ENCODE measurements at places on chromosomes 16 and 17.

DNA sequence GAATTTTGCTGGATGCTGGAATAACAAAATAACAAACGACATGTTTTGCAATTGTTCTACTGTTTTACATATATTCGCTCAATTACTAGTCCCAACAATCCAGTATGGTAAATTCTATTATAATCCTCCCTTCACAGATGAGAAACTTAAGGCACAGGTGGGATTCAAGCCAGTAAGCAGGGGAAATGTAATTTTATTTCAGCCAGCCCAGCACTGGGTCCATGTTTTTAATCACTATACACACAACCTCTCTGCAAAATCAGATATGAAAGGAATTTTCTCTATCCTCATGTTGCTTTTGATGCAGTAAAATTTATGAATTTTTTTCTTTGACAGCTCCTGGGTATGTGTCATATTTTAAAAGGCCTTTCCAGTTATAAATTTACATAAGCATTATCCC is 4.4 kb downstream of the KRTAP4-5 start:
- no peak for DNase-seq

GRCh38 chr17:64378890-64379354 is 11.7 kb downstream of the PECAM1 start:
- no peak for DNase-seq

- DNase-seq, result no peak
Measured at GRCh38 chr17:77151186-77151585, 10.4 kb downstream of the SEC14L1 start.

GRCh38 chr17:81094509-81095382 is 59.8 kb downstream of the BAIAP2 start:
- no peak for DNase-seq

GRCh38 chr17:71438631-71439146 is 682.1 kb upstream of the SOX9 start:
- peak; percentile 16 for DNase-seq

GRCh38 chr17:83144421-83145357 is 65.3 kb downstream of the METRNL start:
- DNase-seq, result no peak

GRCh38 chr16:27568077-27568476 is 18.1 kb downstream of the KATNIP start:
- no peak for DNase-seq

DNA sequence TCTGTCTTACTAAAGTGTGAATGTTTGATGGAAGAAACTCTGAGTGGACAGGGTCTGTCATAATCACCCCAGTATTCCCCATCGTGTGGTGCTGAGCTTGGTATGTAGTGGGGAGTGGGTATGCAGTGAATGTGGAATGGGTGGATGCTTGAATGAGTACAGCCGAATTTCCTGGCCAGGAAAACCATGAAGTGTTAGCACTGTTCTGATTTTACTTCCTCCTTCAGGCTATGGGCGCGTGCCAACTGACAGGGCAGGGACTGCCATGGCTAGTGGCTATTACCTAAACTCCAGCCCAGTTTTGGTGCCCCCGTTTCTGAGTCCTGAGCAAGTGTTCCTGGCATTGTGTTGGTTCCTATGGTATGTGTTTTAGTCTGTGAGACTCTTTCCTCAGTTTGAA is 48.6 kb downstream of the PRKCA start:
- DNase-seq, result no peak

DNA sequence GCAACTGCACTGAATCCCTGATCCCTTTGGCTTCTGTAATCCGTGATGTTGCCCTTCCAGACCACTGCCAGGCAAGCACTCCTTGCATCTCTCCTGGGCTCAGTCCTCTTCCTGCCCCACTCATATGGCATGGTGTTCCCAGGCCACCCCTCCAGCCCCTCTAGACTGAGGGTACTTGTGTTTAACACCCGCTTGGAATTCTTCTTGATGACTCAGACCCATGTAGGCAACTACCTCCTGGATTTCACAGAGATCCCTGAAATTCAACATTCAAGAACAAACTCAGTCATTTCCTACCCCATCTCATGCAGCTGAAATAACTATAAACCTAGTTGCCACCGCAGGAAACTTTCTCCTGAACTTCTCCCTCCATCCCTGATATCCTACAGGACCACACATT is 541.9 kb upstream of the CDH11 start:
- no peak for DNase-seq

DNA sequence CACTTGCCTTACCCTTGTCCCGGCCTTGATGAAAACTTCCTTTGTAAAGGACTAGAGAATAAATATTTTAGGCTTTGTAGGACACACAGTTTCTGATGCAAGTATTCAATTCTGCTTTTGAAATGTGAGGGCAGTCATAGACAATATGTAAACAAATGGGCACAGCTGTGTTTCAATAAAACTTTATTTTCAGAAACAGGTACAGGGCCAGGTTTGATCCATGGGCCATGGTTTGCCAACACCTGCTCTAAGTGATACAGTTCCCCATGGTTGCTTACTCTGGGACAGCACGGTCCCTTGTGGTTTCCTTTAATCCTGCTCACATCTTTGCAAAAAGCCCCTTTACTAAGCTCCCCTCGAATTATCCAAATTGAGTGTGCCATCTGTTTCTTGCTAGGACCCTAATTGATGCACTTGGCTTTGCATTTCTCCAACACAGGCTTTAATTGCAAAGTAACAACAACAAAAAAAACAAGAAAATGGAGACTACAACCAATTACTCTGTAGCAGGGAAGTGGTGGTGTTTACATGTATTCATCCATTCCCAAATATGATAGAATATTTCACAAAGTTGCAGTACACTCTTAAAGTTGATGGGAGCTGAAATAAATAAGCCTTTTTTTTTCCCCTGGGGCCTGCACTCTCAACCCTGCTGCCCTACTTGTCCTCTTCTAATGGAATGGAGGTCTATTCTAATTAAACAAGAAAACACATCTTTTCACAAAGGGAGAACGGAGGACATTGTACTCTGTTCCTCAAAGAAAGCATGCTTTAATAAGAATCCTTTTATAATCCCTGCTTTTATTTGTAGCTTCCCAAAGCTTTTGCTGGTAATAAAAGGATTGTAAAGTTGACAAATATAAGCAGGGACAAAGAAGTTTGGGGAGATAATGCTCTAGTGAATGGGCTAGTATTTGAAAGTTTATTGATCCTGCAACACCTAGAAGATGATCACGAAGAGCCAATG is 37.7 kb upstream of the TOX3 start:
- DNase-seq, result no peak

DNA sequence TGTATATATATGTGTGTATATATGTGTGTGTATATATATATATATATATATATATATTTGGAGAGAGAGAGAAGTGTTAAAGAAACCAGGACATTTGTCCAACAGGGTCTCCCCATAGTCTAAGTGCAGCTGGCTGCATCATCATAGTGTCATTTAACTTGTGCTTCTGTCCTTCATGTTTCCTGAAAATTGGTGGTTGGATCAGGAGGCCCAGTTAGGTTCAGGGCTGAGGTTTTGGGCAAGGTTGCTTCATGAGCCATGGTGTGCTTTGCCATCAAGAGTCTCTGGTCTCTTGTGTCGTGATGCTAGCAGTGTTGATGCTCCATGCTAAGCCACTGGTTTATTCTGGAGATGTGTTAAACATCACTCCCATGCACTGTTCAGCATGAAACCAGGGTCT is 85.3 kb downstream of the C16orf95 start:
- no peak for DNase-seq

- no peak for DNase-seq
Measured at GRCh38 chr16:59881376-59881775, 1147.3 kb upstream of the GOT2 start.

GRCh38 chr17:633133-633532 is 81.5 kb downstream of the VPS53 start:
- DNase-seq, result no peak

- no peak for DNase-seq
Measured at GRCh38 chr17:8873801-8874715, 6.6 kb upstream of the PIK3R6 start.

- no peak for DNase-seq
Measured at GRCh38 chr17:40562838-40563219, 2.4 kb downstream of the CCR7 start.

DNA sequence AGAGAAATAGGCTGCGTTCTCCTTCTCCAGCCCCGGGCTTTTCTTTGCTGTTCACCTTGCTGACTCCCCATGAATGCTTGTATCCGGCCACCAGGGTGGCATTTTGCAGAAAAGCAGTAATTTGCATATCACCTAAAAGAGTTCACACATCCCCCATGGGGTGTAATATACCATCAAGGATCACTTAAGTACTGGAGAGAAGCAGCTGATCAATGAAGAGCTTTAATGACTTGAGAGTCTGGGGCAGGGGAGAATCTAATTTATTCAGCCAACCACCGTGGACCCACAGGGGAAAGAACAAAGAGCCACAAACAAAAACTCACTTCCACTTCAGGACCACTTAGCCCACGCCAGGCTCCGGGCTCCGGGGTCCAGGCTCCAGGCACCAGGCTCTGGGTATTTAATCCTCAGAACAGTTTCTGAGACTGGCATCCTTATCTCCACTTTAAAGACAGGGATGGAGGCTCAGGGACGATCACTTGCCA is 33.9 kb upstream of the SEC14L1 start:
- DNase-seq, result no peak

GRCh38 chr16:57886427-57886826 is 84.1 kb upstream of the KIFC3 start:
- no peak for DNase-seq

- no peak for DNase-seq
Measured at GRCh38 chr17:81992306-81993102, 15.1 kb downstream of the ASPSCR1 start.

DNA sequence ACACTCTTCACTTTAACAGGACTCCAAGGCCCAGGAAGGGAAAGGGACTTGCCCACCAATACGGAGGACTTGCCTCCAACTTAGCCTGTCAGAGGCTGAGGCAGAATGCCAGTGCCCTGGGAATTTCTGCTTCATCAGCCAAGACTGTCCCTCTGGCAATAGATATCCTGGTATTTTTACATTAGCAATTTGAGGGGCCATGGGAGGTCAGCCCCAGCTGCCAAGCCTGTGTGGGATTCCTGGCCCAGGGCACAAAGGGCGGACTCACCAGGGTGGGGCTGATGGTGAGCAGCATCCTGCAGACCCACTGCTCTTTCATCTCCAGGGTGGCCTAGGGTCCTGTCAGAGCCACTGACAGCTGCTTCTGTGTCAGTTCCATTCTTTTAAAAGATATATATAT is 78.3 kb upstream of the CIBAR2 start:
- no peak for DNase-seq

- no peak for DNase-seq
Measured at GRCh38 chr17:61723183-61723582, 132.2 kb upstream of the NACA2 start.

- DNase-seq, result no peak
Measured at GRCh38 chr17:41315204-41315794, at the start of gene KRTAP17-1. Gene KRTAP17-1 (minus strand): TSS chr17:41315710. CDS start chr17:41315650, 60 bp downstream.

DNA sequence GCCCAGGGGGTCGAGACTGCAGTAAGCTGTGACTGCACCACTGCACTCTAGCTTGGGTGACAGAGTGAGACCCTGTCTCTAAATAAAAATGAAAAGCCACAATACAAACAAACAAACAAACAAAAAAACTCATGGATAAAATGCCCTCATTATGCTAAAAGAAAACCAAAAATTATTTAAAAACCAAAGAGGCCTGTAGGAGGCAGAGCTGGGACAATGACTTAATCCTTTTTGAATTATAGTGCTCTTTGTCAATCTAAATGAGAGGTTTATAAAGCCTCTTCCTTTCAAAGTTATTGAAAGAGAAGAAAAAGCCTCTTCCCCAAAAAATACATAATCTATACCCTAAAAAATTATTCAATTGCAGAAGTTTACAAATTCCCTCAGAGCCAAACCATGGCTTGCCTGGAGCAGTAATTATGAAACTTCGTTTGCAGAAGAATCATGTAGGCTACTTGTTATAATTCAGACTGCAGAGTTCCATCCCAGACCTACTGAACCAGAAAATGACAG is 18.5 kb downstream of the CRLF3 start:
- no peak for DNase-seq

- no peak for DNase-seq
Measured at GRCh38 chr17:65670667-65671371, 109.4 kb upstream of the AXIN2 start.

All from NCI-H1930 (cell line).